Thymus (tissue), 14 donors: ENCODE measurements at places on chromosomes 7 and 10. TPM values are rescaled to one million over a fixed set of nuclear protein-coding genes. Genes with fewer than 3 reads are reported as not detected.
A peak's percentile ranks its signal among the peaks of the same experiment; 100 is the strongest.

GRCh38 chr10:62199584-62199983, 69.1 kb downstream of the RTKN2 start:
- H3K36me3 ChIP-seq, result peaks cover 5% of the 10 kb centered on the region
- no peaks in the 10 kb centered on the region for H3K27me3 ChIP-seq
- H3K27ac ChIP-seq, result no peak overlapping the region
- no peaks in the 10 kb centered on the region for H3K4me1 ChIP-seq
- H3K4me3 ChIP-seq, result no peak overlapping the region

The NUTM2A gene
- 0.42 TPM for total RNA-seq

The SPDYE9 gene
- not detected for total RNA-seq

- no peak overlapping the region for H3K27ac ChIP-seq
- no peak overlapping the region for H3K4me3 ChIP-seq
- no peak for DNase-seq
- H3K36me3 ChIP-seq, result no peaks in the 10 kb centered on the region
These were observed 34.0 kb downstream of the MXI1 start for GRCh38 chr10:110241407-110241806.

The SUPV3L1 gene
- 26.0 TPM for total RNA-seq

DNA sequence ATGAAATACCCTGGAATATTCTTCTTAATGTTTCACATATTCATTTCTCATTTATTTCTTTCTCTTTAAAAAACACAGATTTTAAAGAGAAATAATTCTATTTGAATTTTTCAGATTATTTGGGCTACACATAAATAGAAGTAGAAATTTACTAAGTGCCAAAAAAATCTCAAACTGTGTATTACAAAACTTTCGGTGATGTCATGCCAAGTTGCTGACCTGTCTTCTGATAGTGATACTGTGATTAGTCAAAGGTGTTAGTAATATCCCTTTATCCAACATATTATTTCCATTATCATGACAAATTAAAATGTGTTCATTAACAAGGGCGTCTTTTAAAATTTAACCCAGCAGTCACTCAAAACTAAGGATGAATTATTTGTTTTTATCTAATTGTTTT, 60.1 kb downstream of the COL28A1 start:
- no peak overlapping the region for H3K4me3 ChIP-seq
- H3K27me3 ChIP-seq, result no peaks in the 10 kb centered on the region
- DNase-seq, result no peak
- H3K36me3 ChIP-seq, result no peaks in the 10 kb centered on the region

DNA sequence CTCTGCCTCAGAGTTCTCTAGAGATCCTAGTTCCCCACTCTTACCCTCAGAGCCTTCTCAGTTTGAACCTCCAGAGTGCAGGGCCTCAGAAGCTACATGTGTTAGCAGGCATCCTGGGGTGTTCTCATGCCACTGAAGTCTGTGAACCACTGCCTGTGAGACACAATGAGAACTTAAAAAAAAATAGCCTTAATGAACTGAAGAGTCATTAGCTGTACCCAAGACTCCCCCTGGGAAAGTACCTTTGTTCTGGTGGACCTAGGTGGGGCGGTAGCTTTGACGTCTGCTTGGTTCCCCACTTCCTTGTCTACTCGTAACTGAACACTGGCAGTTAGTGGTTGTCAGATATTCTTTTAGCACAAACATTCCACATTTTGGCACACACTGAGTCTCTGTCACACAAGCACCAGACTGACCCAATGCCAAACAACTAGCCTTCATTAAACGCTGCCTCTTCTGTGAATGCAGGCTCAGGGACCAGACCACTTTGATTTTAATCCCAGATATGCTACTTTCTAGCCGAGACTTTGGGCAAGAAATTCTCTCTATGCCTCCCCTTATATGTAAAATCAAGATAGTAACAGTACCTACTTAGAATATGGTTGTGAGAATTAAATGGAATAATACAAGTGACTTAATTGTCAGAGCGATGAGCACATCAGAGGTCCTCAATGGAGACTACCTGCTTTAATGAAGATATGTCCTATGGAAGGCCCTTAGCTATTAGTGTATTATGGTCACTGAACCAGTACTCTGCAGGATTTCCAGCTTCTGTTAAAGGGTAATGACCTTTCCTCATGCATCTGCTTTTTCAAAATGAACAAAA, 75.3 kb upstream of the CC2D2B start:
- no peaks in the 10 kb centered on the region for H3K4me1 ChIP-seq
- H3K4me3 ChIP-seq, result no peak overlapping the region
- no peak overlapping the region for H3K27ac ChIP-seq

GRCh38 chr7:3371601-3372000, 70.5 kb downstream of the SDK1 start:
- DNase-seq, result no peak
- no peaks in the 10 kb centered on the region for H3K4me1 ChIP-seq
- no peaks in the 10 kb centered on the region for H3K27me3 ChIP-seq
- no peaks in the 10 kb centered on the region for H3K36me3 ChIP-seq
- no peak overlapping the region for H3K4me3 ChIP-seq

DNA sequence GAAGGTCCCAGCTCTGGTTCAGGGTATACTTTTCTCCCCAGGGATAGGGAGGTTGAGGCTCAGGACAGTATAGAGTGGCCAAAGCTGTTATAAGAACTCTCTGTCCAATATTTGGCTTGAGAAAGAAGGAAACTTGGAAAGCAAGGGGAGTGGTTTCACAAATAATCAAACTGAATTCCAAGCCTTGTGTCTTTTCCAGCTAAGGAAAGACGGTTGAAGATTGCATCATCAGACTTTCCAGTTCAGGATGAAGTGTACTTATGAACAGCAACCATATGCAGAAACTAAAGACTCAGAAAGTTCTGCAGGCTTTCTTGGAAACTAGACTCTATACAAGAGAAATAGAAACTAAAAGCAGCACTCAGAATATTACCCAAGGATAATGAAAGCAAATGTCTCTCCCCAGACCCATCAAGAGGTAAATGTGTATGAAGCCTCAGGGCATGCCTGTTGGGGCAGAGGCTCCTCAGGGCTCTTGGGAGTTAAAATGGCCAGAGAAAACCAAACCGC, 46.4 kb downstream of the RAMP3 start:
- H3K27ac ChIP-seq, result no peak overlapping the region
- no peaks in the 10 kb centered on the region for H3K4me1 ChIP-seq
- H3K36me3 ChIP-seq, result no peaks in the 10 kb centered on the region

The EIF5AL1 gene
- total RNA-seq, result 0.28 TPM

- no peak overlapping the region for H3K4me3 ChIP-seq
- peaks cover 21% of the 10 kb centered on the region for H3K36me3 ChIP-seq
- no peaks in the 10 kb centered on the region for H3K27me3 ChIP-seq
- peak overlapping the region; percentile 8 for H3K27ac ChIP-seq
These were observed 7.6 kb downstream of the CYCS start for GRCh38 chr7:25117226-25118047.
